GM23338 (cell line): ENCODE measurements at places on chromosomes 16 and 17. TPM values are rescaled to one million over a fixed set of nuclear protein-coding genes. Genes with fewer than 3 reads are reported as not detected.

Gene SLC47A2
- not detected in 2 replicates for total RNA-seq

DNA sequence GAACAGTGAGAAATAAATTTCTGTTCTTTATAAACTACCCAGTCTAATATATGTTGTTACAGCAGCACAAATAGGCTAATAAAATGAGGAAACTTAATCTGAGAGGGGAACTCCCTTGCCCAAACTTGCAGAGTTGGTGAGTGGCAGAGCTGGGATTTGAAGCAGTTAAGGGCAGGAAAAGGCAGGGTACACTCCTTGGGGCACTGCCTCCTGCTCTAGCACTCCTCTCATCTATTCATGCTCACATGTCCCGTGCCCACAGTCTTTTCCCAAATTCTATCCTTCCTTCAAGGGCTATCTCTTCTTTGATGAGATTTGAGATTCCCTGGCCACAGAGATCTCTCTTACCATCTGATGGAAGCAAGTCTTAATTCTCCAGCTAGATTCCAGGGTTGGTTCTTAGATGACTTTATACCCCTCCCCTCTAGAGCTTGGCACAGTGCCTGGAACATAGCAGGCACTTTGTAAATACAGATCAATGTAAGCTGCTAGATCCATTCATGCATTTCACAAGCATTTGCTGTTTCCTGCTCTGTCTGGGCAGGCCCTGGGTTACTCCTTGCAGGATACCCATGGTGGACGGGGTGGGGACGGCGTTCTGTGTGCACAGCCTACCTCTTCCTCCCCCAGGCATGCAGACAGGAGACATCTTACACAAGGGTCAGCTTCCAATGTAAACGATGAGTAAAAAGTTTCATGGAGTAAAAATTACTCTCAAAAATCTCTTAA is 39.2 kb upstream of the ABCC12 start:
- no peak for DNase-seq

DNA sequence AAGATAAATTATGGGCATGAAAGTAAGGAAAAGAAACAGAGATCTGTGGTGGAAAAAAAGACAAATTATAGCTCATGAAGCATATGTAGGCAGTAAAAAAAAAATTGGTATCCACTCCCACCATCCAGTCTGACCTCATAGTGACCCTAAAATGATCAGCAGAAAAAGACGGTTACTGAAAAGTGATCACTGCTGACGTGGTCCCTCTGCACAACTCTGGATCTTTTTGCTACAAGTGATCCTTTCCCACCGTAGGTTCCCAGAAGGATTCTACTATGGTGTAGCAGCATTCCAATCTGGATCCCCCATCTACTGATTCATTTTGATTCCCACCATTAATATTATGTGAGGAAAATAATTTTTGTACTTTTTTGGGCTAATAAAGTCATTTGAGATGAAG is 10.9 kb upstream of the CHST6 start:
- no peak for DNase-seq

DNA sequence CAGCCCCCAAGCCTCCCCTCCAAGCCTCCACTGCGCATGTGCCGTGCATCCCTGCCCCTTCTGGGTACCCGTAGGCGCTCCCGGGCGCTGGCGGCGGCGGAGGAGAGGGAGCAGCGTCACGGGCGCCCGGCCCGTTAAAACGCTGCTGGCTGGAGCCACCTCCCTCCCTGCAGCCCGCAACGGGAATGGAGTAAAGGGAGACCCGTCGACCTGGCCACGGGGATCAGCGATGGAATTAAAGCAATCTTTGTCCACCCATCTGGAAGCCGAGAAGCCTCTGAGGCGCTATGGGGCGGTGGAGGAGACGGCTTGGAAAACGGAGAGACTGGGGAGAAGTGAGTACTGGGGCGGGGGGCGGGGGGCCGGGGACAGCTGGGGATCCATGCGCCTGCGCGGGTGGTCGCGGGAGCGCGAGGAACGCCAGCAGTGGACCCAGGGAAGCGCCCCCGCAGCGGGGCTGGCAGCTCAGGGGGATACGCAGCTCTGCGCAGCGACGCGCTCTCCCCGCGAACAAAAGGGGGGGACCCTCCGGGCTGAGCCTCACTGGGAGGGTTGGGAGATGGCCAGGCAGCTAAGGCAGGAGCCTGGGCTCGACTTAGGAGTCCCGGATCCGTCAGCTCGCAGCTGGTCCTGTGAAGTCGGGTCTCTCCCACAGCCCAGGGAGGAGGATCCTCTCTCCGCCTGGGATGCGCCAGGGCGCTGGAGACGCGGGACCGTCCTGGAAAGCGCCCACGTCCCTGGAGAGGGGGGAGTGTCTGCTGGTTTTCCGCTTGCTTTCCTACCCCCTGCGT is at the start of gene BMERB1:
Gene BMERB1 (plus strand): TSS at position 164 of the 791 bp plus-strand sequence. CDS start 66 bp downstream, at position 230.
- peak; percentile 91 for DNase-seq

- no peak for DNase-seq
Observed at GRCh38 chr16:11092788-11093571, 148.6 kb downstream of the CLEC16A start.

DNA sequence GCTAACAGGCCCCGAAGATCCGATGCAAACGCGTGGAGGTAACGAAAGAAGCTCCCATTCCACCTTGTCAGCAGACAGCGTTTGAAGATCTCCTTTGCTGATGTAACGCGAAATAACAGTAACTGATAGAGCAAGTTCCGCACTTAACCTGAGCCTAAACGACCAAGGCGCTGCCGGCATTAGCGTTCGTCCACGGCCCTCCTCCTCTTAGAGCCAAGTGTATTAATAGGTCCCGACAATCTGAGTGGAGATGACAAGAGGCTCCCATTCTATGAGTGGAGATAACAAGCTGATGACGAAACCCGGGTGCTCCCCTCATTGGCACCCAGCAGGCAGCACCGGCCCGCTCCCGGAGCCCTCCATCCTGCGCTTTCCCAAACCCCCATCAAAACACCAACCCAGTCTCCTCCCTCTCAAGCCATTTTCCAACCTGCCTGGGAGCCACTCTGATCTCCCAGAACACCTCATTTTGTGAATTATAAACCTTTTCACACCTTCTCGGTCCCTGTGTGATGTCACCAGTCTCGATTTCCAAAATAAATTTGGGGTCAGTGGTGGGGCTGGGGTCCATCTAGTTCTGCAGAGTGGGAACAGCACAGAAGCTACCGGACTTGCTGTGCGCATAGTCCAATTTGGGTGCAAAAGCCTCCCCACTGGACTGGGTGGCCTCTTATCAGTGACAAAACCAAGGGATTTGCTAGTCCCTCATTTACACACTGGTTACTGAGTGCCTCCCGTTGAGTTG is 35.4 kb upstream of the ARL4D start:
- DNase-seq = no peak

DNA sequence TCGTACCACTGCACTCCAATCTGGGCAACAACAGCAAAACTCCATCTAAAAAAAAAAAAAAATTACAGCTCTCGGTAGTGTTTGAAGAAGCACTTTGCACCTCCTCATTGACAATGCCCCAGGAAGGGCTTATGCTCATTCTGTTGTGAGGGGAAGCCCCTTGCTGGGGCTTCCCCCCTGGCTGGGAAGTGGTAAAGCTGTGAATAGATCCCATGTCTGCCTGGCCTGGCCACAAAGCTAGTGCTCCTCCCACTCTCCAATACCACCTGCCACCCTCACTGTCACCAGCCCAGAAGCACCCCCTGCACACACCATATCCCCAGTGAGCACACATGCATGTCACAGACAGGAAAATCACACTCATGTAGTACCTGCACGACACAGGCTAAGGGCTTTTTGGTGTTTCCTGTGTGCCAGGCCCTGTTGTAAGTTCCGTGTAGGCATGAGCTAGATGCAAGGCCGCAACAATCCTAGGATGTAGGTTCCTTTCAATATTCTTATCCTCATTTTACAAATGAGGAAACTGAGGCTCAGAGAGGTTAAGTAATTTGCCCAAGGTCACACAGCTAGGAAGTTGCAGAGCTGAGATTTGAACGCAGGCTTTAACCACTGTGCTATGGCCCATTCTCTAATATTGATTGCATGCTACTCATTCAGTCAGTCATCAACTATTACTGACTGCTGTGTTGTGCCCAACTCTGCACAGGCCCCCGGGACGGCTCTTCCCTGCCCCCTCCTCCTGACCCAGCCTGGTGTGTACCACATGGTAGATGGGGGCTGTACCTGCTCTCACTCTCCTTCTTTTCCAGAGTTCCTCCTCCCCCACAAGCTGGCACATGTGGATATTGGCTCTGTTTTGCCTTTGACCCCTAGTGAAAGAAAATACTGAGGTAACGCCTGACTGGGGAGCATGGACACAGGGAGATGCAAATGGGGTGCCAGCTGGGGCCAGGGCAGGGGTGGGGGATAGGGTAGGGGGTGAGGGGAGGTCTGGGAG is 11.9 kb upstream of the COL1A1 start:
- DNase-seq = peak; percentile 60

DNA sequence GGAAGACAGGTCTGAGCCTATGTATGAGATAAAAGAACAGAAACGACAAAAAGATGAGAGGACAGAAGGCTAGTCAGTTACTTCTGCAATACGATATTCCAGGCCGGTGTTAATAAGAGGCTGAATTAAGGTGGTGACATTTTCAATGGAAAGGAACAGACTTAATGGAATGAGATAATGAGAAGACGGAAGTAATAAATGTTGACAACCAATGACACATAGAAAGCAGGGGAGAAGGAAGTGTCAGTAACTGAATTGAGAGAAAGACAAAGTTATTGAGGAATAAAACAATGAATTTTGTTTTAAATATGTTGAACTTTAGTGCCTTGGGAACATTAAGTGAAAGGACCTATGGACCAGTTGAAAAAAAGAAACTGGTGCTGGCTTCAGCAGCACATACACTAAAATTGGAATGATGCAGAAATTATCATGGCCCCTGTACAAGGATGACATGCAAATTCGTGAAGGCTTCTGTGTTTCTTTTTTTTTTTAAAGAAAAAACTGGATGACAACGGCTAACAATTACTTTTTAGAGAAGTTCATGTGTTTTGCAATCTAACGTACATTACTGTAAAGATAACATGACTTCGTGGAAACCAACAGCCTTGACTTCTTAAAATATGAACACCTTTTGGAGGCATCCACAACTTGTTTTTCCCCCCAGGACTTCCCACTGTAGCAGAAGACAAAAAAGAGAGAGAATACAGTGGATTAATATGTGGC is 18.5 kb upstream of the CPD start:
- DNase-seq = no peak

- no peak for DNase-seq
Observed at GRCh38 chr17:76178124-76178523, 37.1 kb upstream of the FOXJ1 start.

DNA sequence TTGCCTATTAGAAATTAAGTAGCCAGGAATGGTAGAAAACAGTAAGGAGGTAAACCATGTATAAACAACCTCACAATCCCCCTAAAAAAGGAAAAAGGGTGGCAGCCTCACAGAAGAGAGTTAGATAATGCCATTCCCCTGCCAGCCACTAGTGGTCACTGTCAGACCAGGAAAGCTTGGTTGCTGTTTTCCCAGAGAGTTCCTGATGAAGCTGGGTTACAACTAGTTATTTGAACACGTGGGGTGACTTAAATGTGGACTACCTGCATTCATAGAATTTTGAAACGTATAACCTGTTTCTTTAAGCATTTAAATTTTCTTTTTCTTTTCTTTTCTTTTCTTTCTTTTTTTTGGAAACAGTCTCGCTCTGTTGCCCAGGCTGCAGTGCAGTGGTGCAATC is 5.8 kb downstream of the GPRC5C start:
- DNase-seq = peak; percentile 65

DNA sequence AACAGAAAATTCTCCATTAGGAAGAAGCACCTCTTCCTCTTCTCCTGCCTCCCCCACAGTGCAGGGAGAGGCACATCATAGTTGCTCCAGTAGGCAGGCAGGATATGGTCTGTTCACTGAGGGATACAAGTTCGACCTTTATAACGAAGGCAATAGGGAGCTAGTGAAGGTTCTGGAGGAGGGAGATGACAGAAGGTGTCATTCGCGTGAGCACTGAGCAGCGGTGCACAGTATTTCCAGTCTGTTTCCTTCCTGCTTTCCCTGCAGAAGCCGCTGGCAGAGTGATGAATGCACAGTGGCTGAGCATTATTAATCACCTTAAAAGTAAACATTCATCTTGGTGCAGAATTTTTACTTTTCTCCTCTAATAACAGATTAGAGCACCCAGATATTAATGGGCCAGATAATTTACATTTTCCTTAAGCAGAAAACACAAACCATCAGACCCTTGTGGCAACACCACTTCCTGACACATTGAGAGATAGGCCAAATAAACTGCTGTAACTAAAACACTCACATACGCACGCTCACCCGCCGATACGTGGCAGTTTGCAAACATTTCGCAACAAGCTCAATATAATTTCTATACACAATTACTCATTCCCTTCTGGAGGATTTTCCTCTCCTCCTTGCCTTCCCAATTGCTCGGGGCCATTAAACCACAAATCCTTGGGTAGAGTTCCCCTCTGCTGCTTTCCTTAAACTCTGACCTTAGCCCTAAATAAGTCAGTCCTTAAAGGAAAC is 69.5 kb downstream of the AIPL1 start:
- no peak for DNase-seq

DNA sequence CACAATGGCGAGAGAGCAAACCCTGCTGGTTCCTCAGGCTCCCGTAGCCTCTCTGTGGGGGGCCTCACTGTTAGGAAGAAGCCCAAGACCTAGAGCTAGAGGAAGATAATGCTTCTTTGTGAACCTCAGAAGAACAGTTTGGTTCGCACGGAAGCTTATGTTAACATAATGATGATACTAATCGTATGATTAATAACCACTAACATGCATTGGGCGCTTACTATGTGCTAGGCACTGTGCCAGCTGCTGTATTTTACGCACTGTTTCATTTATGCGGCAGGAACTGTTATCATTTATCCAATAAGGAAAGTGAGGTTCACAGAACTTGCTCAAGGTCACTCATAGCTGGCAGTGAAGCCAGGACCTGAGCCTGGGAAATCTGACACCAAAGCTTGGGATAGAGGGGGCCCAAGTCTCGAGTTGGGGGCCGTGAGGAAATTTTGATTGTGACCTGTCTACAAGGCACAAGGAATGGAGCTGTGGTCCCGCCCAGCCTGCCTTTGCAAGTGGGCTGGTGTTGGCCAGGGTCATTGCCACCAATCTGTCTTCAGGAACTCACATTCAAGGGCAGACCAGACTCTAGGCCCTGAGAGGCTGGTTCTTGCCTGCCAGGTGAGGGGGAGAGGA is 6.8 kb downstream of the PRCD start:
- DNase-seq = peak; percentile 24

DNA sequence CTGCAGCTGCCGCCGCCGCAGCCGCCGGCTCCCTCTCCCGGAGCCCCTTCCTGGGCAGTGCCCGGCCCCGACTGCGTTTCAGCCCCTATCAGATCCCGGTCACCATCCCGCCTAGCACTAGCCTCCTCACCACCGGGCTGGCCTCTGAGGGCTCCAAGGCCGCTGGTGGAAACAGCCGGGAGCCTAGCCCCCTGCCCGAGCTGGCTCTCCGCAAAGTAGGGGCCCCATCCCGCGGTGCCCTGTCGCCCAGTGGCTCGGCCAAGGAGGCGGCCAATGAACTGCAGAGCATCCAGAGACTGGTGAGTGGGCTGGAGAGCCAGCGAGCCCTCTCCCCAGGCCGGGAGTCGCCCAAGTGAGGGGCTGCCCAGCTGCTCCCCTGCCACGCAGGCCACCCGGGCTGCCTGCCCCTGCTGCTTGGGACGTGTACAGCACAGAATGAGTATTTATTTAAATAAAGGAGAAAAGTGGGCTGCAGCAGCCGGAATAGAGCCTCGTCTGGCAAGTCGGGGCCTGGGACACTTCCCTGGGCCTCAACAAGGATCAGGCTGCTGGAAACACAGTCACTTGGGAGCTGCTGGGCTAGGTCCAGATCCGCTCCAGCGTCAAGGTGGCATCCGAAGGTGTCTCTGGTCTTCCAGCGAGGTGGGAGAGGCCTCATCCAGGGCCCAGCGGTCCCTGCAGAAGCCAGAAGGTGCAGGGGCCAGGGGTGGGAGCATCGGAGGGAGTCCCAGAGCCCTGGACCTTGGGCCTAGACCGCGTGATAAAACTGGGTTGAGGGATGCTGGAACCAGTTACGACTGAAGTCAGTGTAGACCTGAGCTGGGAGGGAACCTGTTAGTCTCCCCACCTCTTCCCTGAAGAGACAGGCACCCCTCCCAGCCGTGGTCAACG is 8.8 kb downstream of the TBX2 start:
- no peak for DNase-seq
